ENCODE measurements at places on chromosomes 3 and 15.

- no peak for DNase-seq
Observed at GRCh38 chr3:108118038-108118768, 27.4 kb upstream of the CD47 start.

- DNase-seq, result no peak
Observed at GRCh38 chr3:40009991-40010390, 200.6 kb downstream of the MYRIP start.

- no peak for DNase-seq
Observed at GRCh38 chr3:53744351-53744750, 101.9 kb downstream of the CHDH start.

GRCh38 chr3:123618768-123619484 is 34.1 kb upstream of the HACD2 start:
- no peak for DNase-seq

- DNase-seq, result peak; percentile 49
Observed at GRCh38 chr3:171959532-171960089, 79.8 kb upstream of the FNDC3B start.

GRCh38 chr3:191282251-191283185 is 46.7 kb upstream of the CCDC50 start:
- no peak for DNase-seq

DNA sequence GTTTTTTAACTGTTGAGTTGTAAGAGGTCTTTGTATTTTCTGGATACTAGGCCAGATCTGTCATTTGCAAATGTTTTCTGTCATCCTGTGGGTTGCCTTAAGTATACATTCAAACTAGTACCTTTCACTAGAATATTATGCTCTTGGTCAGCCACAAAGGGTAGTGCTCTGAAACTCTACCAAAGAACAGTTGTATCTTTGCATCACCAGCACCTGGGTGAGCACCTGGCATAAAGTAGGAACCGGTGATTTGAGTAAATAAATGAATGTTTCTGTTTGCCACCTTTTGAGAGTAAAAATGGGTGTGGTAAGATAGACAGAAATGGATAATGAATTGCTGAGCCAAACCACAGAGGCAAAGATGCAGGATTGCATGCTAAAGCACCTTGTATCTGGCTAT is 98.7 kb downstream of the SLCO3A1 start:
- DNase-seq, result no peak

- no peak for DNase-seq
Observed at GRCh38 chr15:65653341-65653740, 31.6 kb downstream of the SLC24A1 start.

GRCh38 chr3:119924111-119925094 is 142.5 kb downstream of the NR1I2 start:
- no peak for DNase-seq

Measured in stimulated activated naive CD8-positive, alpha-beta T cell treated with anti-CD3 and anti-CD28 coated beads, Interleukin-15, Interleukin-2, amounts not matched to agents 100 U/mL and 50 U/mL, for 24 hours (primary cell).